ENCODE measurements at places on chromosomes 13 and 19. TPM values are rescaled to one million over a fixed set of nuclear protein-coding genes. Genes with fewer than 3 reads are reported as not detected.

CGB5 gene
- not detected for total RNA-seq

DNA sequence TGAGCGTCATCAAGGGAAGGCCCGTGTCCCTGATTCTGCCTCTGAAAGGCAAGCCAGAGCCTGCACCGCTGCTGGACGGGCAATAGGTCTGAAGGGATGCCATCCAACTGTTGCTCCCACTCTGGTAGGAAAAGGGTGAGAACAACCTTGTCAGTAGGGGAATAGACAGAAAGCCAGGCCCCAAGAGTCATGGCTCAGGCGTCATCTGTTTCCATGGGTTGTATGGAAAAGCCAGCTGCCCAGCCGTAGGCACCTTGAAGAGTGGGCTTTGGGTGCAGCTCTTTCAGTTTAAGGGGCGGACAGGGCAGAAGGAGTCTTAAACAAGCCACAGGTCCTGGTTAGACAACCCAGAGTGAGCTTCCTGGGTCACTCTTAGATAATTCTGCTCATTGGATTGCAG lies 66.5 kb downstream of the RNF6 start:
- no peak for DNase-seq

GRCh38 chr13:101415358-101416174 lies 742 bp downstream of the NALCN start:
- no peak for DNase-seq

CGB1 gene
- not detected for total RNA-seq

PNMA8A gene
- total RNA-seq = not detected

IRS2 gene
- total RNA-seq = 0.49 TPM

LRP3 gene
- total RNA-seq = 0.68 TPM

DNA sequence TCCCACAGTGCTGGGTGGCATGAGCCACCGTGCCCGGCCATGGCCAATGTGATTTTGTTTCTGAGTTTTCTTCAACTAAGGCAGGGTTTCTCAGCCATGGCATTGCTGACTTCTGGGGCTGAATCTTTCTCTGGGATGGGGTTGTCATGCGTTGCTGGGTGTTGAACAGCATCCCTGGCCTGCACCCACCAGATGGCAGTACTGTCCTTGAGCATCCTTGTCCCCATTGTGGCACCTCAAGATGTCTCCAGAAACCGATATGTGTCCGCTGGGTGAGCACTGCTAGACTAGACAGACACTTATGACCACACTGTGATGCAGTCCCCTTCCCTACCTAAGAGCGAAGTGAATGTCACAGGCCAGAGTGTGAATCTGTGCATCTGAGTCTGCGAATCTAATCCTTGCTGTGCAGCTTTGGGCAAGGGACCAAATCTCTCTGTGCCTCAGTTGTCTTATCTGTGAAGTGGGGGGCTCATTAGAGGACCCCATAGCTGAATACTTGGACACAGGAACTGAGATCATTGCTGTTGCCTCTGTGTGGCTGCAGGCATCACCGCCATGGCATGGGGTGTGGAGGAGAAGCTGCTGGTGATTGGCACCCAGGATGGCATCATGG lies 50.3 kb upstream of the SIN3B start:
- peak; percentile 82 for DNase-seq

Measured in RPMI7951 (cell line).